A549 treated with CORT108297 at 1 μM for 4 hours (cell line): ENCODE measurements at places on chromosomes 4 and X. TPM values are rescaled to one million over a fixed set of nuclear protein-coding genes. Genes with fewer than 3 reads are reported as not detected.

TMEM165 gene
- total RNA-seq: 51.1 to 60.2 TPM (median 55.5 TPM) in 5 replicates

LRAT gene
- 0.05 to 0.30 TPM in 2 of 5 replicates, not detected in the others for total RNA-seq

TRO gene
- 0.52 to 0.77 TPM (median 0.69 TPM) in 5 replicates for total RNA-seq

PLAC8 gene
- 0.42 to 1.4 TPM (median 0.86 TPM) in 5 replicates for total RNA-seq

GC gene
- total RNA-seq: not detected in 5 replicates

HAND2 gene
- total RNA-seq: 0.22 to 0.81 TPM (median 0.49 TPM) in 5 replicates
